Progenitor cell of endocrine pancreas (in vitro differentiated cells): ENCODE measurements at places on chromosomes 7 and 10.

- DNase-seq: no peak
Measured at GRCh38 chr7:124764051-124764846, 1.3 kb downstream of the GPR37 start.

GRCh38 chr10:13555884-13556510, 27.2 kb upstream of the BEND7 start:
- no peak for DNase-seq

- DNase-seq: no peak
Measured at GRCh38 chr10:14740684-14741247, 33.9 kb downstream of the FAM107B start.

DNA sequence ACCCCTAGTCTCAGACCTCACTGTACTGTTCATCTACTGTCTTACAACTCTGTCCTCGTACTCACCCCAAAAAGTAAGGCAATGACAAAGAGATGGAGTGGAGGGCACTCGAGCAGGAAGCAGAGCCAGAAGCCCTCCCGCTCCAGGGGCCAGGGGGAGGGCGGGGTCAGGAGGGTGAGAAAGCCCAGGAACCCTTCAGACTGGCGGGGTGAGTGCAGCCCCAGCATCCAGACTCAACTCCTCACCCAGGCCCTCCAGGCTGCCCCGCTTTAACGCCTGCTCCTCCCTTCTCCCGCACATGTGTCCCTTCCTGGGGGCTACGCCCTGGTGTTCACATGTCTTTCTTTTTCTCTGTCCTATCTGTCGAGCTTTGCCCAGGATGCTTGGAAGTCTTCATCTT, 66.1 kb downstream of the CALML3 start:
- no peak for DNase-seq

DNA sequence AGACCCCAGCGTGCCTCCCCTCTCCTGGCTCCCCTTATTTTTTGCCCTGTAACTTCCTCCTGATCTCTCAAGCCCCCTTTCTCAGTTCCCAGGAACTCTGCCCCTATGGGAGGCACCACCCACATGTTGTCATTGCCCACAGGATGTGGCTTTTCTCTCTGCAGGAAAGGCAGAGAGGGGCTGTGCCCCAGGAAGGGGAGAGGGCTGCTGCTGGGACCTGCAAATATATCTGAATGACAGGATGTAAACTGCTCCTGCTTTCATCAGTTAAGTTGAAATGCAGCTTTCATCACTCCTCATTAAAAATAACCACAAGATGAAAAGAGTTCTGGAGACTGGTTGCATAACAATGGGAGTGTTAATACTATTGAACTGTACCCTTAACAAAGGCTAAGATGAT, 103.3 kb downstream of the CLEC2L start:
- no peak for DNase-seq

DNA sequence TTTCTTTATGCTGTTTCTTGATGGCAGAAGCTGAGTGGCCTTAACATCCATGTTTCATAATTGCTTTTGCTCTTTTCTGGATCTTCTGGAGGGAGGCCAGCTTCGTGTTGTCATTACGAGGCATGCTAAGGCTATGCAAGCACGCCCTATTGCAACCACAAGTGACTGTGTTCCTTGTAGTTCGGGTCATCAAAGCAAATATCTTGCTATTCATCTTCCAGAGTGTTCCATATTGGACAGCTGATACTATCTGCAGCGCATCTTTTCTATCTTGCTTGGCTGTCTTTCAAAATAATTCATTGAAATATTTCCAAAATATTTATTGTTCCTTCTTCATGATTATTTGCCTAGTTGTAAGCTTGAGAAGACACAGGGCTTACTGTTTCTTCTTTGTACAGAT, 5.0 kb downstream of the EPHB6 start:
- DNase-seq: no peak

DNA sequence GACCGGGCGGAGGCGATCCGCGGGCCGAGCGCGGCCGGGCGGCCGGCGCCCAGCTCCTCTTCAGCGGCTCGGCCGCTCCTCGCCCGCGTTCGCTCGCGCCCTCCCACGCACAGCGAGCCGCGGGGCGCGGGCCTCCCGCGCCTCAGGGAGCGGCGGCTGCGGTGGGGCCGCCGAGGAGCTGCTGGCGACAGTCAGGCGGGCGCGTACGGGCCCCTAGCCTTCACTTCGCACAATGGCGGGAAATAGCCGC, at the start of gene MCMBP:
MCMBP (minus strand) TSS at position 234 of the 250 bp plus-strand sequence. CDS start 259 bp downstream, outside the sequence.
- peak; percentile 20 for DNase-seq

- DNase-seq: no peak
Measured at GRCh38 chr10:89262086-89263051, 10.8 kb upstream of the LIPA start.

- DNase-seq: no peak
Measured at GRCh38 chr10:61486738-61487396, 33.7 kb upstream of the TMEM26 start.

GRCh38 chr7:24299192-24299591, 15.2 kb downstream of the NPY start:
- no peak for DNase-seq

GRCh38 chr10:81898518-81898917, 23.5 kb downstream of the NRG3 start:
- no peak for DNase-seq

DNA sequence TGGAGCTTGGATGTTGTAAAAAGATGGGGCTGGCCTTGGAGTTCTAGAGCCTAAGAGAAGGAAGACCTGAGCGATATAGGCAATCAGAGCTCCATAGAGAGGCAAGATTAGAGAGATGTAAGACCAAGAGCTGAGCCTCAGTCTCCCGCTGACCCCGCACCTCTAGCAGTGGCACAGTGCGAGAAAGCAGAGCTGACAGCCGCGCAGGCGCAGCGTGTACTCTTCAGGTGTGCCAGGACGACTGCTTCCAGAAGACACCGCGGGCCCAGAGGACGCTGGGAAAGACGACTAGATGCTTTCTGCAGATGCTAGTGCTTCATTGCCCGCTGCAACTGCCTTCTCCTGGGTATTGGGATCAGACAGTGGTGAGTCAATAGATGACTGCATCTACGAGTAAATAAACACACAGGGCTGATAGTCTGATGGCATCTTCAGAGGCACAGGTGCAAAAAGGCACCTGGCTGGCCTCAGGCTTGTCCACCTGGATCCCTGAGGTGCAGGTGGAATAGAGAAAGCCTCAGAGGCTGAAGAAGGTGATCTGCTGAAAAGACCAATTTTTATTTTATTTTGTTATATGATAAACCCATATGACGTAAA, 38.1 kb upstream of the CCDC6 start:
- no peak for DNase-seq

DNA sequence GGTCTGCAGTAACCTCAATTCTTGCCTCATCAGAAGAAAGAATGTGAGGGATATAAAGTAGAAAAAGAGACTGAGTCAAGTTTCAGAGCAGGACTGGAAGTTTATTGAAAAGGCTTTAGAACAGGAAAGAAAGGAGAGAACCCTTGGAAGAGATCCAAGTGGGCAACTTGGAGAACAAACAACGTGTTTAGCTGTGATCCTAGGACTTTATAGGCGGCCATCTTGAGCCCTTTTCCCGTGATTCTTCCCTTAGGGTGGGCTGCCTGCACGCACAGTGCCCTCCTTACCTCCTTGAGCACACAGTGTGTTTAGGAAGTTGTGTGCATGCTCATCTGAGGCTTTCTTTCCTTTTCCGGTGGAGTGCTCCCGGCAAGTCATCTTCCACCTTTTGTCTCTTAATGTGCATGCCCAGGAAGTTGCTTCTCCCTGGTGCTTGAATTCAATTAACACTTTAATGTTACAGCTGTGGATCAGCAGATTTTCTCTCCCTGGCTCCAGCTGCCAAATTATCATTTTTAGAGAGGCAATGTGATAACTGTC, 59.8 kb downstream of the ENTPD1 start:
- DNase-seq: no peak

- DNase-seq: no peak
Measured at GRCh38 chr7:106966121-106966520, 78.4 kb upstream of the PRKAR2B start.

DNA sequence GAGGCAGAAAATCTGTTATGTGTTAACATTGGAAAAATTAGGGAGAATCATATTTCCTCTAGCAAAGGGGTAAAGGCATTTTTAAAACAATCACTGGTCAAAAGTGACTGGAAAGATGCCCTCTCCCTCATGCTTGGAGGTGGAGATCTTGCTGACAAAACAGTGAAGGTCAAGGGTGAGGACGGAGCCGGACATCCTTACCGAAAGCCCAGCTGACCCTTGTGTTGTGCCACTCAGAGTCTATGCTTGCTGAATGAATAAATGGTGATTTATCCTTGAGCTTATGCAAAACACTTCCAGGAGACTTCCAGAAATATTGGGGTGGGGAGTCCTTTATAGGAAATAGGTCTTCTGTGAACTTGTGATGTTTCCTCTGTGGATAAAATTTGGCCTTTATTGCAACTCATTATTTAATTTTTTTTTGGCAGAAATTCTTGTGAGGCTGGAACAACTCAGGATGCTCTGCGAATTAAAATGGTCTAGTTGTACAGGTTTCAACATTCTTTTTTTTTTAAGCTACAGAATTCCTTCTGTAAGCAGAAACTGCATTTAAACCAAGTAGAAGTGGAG, 28.3 kb upstream of the ELMO1 start:
- no peak for DNase-seq

- DNase-seq: no peak
Measured at GRCh38 chr10:24869354-24870015, 82.9 kb downstream of the PRTFDC1 start.

DNA sequence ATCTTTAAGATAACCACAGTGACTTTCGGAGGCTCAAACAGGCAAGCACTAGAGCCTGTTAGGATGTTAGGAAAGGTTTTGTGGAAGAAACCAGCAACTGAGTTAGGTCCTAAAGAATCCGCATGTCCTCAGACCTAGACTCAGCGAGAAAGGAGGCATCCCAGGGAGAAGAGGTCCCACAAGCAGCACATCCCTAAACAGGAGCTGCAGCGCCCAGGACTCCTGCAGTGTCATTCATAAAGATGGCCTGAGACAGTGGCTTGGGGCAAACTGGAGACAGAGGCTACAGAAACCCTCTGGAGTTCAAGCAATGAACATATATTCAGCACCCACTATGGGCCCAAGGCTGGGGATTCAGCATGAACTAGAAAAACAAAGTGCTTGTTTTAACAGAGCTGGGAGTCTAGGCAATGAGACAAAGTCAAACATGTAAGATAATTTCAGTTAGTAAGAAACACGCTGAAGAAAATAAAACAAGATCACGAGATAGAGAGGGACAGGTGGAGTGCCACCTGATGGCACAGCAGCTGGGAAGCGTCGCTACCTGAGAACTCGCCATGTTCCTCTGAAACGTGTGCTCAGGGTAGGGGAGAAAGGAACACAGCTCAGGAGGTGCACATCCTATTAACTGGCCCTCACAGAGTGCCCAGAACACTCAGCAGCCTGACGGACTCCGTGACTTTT, 48.1 kb downstream of the PARD3 start:
- no peak for DNase-seq

DNA sequence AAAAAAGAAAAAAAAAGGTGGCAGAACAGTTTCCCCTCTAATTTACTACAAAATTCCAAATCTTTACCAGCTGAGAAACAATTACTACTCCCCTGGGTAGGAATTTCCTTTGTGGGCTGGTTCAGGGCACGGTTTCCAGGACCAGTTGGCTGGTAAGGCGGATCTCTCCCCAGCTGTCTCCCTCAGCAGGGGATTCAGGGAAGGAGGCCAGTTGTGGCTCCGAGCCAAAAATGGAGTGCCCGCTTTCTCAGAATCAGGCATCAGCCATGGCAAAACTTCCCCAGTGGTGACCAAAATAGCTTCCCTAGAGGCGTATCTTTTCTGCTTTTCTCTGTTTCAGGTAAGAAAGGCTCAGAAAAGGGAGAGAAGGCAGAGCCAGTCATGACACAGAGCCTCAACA, 91.2 kb downstream of the ZNF22 start:
- no peak for DNase-seq

- DNase-seq: no peak
Measured at GRCh38 chr7:684416-684815, 42.1 kb upstream of the DNAAF5 start.

DNA sequence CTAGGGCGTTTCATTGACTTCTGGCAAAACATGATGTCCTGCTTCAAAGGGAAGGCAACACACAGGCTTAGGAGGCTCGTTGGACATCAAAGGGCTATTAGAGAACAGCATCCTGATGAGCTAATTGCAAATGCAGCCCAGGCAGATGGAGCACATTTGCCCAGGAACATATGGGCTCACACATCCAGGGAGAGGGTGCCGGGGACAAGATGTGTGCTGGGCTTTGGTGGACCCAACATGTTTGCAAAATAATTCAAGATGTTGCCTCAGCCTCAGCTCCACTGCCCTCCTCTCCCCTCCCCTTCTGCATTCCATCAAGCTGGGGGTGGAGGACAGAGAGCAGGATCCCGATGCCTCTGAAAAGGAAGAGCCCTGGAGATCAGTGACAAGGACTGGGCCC, 217.1 kb upstream of the ZMIZ1 start:
- no peak for DNase-seq

DNA sequence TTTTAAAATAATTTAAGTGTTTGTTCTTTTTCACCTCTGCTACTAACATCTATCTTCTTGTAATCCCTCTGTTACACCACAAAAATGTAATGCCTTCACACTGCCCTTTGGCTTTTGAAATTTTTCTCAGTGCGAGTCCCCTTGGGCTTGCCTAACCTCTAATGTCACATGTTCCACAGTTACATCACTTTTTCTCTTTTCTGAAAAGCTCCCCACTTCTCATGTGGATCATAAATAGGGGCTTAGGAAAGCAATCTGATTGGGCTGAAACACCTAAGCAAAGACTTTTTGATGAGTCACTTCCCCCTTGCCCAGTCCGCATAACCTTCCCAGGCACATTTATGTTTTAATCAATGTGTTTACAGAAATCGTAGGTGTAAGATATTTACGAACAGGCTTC, 288.2 kb downstream of the IPMK start:
- DNase-seq: no peak

DNA sequence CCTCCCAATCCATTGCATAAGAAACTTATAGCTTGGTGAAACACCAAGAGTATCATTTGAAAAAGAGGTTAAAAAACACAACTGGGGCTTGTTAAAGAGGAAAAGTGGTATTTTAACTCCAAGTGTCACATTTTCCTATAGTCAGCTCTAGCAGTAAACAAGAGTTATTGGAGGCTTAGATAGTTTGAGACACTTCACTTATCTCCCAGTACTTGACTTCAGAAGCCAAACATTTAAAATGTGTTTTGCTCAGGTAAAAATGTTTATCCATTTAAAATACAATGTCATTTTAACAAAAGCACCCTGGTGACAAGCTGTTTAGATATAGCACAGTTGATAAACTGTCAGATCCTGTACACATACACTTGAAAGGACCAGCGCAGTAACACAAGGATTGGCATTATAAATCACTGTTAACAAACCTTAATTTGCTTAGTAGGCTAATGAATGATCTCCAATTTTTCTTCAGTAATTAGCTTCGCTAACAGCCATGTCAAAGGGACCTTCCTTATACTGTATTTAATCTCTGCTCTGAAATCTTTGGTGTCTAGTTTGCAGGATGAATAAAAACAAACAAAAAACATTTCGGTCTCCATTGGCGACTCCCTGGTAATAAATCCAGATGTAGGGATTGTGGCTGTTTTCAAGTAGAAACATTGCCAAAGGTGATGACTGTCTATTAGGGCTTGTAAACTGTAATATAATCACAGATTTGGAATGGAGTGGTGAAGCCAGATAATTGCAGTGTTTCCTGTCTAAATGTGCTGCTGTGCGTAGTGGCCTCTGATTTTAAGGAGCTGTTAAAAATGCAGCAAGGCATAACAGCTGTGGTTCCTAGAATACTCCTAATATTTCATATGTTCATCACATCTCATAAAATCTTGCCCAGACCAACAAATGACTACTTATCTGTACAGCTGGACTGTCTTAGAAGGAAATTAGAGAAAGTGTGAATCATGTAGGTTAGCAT, 545.1 kb downstream of the AUTS2 start:
- DNase-seq: no peak

GRCh38 chr7:471866-472639, 47.6 kb downstream of the PDGFA start:
- DNase-seq: no peak

GRCh38 chr10:21515361-21516241, 9.9 kb downstream of the SKIDA1 start:
- no peak for DNase-seq
